Activated CD4-positive, alpha-beta T cell treated with anti-CD3 and anti-CD28 coated beads for 24 hours (primary cell): ENCODE measurements at places on chromosomes 2 and 18.
A peak's percentile ranks its signal among the peaks of the same experiment; 100 is the strongest.

DNA sequence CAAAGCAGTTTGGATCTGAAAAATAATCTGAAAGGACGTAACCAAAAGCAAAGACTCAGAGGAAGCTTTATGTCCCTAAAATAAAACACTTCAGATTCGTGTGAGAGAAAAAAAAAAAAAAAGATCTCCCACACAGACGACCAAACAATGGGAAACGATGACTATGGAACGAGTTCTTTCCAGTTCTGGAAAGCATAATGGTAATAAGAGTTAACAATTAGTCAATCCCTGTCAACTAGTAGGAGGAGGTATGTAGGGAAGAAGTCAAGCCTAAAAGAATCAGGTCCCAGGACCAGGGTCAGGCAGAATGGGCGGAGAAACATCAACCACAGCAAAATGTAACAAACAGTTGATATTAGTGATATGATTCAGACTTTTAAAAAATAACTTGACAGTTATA is 170.3 kb upstream of the SETBP1 start:
- no peak for DNase-seq

DNA sequence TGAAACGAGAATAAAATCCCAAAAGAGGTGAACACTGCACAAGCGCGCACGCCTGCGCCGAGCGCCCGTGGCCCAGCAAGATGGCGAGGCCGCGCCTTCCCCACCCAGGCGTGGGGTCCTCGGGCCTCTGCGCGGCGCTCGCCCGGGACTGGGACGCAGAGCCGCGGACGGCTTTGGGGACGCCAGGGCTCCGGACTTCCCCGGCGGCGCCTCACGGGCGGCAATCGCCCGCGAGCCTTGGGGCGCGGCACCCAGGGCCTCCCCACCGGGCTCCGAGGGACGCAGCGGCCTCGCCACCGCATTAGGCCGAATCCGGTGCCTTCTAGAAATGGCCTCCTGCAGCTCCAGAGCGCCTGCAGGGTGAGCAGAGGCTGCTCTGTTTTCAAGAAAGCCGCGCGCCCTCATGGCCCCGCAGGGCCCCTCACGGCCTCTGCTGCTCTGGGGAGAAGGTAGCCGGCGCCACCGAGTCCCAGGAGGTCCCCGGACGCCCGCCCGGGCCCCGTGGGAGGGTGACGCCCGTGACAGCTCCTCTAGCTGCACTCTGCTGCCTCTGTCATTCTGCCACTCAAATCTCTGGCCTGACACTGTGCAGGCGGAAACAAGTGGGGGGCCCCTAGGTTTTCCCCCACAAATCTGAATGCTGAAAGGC is 35.9 kb upstream of the POMC start:
- no peak for DNase-seq

DNA sequence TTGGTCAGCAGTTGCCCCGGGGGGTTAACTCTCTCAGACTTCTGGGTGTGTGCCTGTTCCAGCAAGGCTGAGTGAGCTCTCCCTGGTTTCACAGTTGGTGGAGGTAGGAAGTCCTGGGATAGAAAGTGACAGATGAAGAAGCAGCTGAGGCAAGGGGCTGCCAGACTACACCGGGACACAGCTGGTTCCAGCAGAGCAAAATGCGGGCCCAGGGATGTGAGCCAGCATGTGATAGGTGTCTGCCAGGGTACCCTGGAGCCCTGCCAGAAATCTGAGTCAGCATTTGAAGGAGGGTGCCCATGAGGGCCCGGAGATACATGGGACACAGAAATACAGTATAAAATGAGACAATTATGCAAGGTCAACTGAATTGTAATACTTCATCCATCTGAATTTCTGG is 79.3 kb upstream of the LGALSL start:
- DNase-seq: no peak

DNA sequence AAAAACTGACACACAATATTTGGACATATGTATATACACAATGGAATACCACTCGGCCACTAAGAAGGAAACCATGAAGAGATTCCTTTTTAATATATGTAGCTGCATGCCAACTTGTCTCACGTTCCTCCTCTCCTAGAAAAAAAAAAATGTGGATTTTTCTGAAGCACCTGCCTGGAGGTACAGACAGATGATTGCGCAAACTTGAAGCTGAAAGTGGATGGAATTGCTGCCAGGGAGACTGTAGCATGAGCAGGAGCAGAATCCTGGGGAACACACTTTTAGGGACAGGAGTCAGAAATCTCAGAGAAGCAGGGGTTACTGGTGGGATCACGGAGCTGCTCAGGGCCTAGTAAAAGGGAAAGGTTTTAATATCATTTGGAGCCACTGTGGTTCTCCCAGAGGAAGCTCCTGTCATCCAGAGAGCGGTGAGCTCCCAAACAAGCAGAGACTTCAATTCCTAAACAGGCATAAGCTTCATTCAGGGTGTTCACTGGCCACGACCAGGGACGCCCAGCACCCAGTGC is 640 bp upstream of the SPR start:
- DNase-seq: no peak

- no peak for DNase-seq
Observed at GRCh38 chr2:191950132-191950874, 103.4 kb upstream of the CAVIN2 start.

DNA sequence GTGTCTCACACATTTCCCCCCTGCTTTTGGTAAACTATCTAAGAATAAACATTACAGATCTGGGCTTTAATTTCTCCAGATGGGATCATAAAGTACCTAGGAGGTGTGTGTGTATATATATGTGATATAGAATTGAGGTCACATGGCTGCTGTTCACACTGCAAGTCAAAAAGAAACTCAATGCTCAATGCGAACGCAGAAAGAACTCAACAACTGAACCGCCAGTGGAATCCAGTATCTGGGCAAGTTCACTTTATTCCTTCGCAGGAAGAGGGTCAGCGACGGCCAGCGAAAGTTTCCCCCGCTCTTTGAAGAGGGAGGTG is 17.7 kb downstream of the POU3F3 start:
- no peak for DNase-seq

DNA sequence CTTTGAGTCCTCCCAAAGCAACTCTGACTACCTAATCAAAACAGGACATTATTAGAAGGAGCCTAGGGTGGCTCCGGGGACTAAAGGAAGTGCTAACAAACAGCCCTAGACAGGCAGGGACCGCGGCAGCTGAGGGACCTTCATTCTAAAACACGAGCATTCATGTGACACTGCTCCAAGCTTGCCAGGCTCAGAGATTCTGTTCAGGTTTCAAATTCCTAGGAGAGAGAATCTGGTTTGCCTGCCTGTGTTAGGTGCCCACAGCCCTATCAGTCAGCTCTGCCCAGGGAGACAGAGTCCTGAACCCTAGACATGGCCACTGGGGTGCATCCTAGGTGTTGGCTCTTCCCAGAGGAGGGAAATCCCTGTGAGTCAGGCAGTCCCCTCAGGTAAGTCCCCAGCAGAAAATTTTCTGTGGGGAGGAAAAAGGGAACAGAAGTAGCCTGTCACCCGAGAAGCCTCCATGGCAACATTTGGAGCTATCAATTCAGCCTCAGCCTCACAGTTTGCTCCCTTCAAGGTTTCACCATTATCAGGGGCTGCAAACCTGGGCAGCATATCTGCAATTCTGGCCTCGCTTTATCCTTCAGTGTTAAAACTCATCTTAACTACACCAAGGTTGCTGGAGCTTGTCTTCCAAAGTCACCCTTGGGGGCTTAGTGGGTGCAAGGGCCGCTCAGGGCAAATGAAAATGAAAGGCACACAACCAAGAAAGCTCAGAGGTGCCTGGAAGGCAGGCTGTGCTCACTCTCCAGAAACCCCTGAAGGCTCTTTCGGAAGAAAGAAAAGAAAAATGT is 28.6 kb downstream of the PCBP1 start:
- no peak for DNase-seq

GRCh38 chr2:232892843-232893242 is 22.8 kb downstream of the SNORC start:
- no peak for DNase-seq

DNA sequence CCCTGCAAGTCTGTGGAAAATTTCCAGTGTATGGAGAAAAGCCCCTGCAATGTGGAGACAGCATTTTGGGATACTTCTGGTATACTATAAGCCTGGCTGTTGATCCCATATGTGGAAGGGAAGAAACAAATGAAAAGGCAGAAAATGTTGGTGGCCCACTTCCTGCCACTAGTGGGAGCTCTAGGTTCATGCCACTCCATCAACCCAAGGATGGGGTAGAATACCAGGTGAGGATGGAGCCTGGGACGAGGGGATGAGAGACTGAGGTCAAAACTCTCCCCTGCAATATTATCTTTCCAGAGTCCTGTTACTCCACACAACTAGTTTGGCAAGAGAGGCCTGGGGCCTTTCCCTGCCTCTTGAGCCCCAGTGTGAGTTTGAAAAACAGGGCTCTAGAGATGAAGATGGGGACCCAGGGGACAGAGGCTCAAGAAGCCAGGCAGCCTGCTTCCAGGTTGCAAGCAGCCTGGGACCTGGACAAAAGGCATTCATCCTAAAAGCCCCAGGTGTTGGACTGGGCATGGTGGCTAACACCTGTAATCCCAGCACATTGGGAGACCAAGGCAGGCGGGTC is 31.9 kb downstream of the BMP10 start:
- no peak for DNase-seq

GRCh38 chr2:163528640-163529217 is 207.1 kb downstream of the FIGN start:
- no peak for DNase-seq

DNA sequence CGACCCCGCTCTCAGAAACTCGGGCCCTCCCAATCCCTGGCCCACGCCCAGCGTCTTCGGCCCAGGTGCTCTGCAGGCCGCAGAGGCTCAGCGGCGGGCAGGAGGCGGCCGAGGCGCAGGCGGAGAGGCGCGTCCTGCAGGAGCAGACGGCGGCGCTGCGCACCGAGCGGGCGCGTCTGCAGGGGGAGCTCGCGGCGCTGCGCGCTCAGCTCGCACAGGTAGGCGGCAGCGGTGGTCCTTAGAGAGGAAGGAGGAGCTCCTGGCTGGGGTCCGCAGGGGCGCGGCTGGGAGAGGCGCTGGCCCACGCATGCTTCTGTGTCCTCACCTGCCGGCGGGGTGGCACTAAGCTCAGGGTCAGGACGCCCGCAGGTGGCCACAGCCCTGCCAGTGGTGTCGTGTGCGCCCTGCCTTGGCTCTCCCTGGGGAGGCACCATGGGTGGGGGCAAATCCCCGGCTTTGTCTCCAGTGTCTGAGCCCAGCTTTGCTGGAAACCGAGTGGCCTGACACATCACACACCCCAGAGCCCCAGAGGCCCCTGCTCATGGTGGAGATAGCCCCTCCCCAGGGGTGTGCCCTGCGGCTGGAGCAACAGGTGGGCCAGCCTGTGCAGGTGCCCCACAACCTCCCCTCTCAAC is 14.9 kb upstream of the SNED1 start:
- peak; percentile 17 for DNase-seq

GRCh38 chr2:112713926-112714325 is 6.9 kb upstream of the NT5DC4 start:
- DNase-seq: no peak

- no peak for DNase-seq
Observed at GRCh38 chr18:50839341-50839740, 19.5 kb upstream of the MRO start.

DNA sequence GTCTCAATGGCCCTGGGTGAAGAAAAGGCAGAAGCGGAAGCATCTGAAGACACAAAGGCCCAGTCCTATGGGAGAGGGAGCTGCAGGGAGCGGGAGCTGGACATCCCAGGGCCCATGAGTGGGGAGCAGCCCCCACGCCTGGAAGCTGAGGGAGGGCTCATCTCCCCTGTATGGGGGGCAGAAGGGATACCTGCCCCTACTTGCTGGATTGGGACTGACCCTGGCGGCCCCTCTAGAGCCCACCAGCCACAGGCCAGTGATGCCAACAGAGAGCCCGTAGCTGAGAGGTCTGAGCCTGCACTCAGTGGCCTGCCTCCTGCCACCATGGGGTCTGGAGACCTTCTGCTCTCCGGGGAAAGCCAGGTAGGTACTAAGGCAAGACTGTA is 13.2 kb downstream of the CEP68 start:
- DNase-seq: no peak

DNA sequence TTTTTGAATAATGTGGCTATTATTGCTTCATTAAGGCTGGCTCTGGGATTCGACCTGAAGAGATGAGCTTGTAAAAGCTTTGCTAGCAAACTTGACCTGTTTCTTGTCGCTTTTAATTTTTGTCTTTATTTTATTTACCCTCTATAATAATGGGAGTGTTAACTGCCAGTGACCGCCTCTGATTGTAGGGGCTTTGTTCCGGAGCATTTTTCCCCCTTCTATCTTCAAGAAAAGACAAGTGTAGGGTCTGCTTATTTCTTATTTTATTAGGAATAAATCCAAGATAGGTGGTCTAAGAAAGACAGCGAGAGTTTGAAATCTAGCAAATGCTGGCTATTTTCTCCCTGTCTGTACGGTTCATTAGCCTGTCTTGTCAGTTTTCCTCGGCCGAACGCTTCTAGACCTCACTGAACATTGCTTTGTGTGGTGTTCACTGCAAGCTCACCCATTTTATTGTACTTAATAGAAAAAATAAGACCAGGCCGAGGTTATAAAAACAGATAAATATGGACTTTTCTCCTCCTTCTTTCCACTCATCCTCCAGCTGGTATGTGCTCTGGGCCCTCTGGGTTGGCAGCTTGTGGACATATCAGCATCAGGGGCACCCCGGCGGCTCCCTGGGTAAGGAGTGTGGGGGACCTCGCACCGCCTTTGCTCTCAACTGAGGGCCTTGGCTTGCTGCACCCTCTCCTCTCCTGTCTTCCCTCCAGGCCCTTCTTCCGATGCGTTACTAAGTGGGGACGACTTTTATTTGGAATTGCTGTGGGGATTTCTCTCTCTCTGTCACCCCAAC is 8.5 kb downstream of the MEIS1 start:
- no peak for DNase-seq

- DNase-seq: no peak
Observed at GRCh38 chr2:241047253-241048010, 49.0 kb downstream of the SNED1 start.

DNA sequence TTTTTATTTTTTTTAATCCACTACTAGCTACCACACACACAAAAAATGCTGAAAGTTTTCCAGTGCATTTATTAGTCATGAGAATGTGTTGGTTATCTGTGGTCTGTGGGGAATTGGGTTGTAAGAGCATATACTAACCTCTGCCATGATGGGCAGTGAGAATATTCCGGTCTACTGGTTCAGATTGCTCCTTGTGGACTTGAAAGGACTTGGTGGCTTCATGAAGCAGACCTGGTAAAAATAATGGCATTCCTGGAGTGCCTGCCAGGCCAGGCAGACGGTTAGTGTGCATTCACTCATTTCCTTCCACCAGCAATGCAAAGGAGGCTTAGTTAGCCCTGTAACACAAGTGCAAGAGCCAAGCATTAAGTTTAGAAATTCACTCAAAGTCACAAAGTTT is 150.8 kb downstream of the THSD7B start:
- DNase-seq: no peak

DNA sequence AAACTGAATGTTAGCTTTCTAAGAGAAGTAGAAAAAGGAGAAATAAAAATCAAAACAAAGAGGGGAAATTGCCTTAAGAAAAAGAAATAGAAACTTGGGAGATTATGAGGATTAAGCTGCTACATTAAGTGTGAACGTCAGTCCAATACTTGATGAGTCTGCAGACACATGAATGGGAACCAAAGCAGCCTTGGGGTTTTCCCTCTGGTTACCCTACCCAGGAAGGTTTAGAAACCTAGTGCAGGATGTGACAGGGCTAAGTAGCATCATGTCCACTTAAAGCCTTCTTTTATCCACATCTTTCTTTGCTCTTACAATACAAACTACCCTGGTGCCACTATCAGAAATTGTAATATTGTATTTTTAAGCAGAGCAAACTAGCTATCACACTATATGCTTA is 22.3 kb downstream of the SLC35F5 start:
- no peak for DNase-seq
